ENCODE measurements at places on chromosomes 2 and 18.

- DNase-seq = no peak
These were observed 59.9 kb upstream of the LRATD1 start for GRCh38 chr2:14572633-14573032.

DNA sequence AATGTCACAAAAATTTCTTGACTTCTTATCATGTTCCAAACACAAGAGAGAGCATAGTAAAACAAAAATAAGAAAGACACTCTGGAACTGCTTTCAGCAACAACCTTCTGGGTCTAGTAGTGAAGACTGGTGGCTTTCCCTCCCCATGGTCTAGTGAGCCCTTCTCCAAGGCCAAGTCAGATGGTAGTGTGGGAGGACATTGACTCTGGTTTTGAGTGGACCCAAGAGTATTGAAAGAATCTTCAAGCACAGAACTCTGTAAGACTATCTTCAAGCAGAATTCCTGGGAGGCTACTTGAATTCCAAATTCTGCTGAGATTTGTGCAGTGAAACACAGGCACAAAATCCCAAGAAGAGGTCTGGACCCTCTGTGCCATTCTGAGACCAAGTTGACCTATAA is 21.1 kb downstream of the ANTXR1 start:
- no peak for DNase-seq

GRCh38 chr2:119706221-119706620 is 27.2 kb downstream of the TMEM177 start:
- no peak for DNase-seq

DNA sequence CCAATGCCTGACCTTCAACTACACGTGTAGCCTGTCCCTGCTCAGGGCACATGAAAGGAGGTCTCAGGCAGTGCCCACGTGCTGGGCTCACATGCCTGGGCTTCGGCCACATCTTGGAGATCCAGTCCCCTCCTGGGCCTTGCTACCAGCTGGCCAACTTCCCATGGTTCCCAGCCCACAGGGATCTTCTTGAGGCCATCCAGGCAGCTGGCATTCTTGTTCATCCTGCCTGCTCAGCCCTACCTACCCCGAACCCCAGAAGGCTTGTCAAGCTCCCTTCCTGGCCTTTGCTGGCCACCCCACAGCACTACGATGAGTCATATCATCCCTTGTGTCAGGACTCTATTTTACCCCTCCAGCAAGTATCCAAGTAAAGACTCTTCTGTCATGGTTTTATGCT is 97.1 kb downstream of the ZBTB7C start:
- DNase-seq = no peak

- DNase-seq = no peak
These were observed 50.0 kb downstream of the TMEM163 start for GRCh38 chr2:134668821-134669220.

DNA sequence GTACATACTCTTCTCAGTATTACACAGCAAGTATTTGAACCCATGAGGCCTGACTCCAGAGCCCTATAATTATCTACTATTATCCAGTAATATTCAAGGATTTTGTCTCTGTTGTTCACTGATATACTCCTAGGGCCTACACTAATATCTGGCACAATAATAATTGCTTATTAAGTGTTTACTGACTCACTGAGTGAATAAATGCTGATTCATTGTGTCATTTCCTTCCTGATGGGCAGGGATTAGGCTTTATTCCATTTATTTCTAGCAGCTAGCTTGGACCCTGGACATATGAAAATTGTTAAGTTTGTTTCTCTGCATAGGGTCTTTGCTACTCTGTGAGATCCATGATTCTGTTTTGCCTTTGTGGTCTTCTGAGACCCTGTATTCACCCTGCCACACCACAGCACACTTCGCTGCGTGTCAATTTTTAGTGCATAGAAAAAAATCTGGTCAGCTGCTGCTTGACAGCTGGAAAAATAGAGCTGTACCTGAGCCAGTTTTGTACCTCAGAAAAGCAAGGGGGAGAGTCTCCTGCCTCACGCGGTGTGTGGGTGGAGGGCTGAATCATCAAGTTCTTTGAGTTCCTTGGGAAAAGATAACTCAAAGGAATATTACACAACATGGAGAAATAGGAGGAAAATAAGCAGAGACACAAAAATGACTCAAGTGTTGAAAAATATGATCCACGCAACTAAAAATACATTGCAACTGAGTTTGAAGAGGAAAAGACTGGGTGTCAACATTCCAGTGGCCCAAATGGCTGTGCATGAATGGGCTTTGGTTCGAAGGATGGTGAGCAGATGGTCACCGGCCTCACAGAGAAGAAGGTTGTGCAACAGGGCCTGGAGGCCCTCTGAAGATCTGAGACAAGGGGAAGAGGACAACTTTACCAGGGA is 18.9 kb upstream of the DPP4 start:
- DNase-seq = no peak

DNA sequence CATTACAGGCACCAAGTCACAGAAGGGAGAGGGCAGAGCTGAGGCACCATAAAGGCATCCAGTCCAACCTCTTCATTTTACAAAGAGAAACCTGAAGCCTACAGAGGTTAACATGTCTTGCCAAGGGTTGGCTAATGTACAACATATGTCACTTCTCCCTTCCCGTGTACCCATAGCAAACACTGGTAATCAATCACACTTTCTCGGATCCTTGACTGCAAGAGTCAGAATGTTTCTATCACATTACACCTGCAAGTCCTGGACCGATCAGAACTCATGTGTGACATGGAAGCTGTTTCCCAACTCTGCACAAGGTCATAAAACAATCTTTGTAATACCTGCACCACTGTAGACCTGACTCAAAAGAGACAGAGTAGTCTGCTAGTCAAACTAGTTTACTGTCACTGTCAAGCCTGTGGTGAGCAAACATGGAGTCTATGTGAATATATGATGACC is 6.0 kb downstream of the ANKRD44 start:
- no peak for DNase-seq

DNA sequence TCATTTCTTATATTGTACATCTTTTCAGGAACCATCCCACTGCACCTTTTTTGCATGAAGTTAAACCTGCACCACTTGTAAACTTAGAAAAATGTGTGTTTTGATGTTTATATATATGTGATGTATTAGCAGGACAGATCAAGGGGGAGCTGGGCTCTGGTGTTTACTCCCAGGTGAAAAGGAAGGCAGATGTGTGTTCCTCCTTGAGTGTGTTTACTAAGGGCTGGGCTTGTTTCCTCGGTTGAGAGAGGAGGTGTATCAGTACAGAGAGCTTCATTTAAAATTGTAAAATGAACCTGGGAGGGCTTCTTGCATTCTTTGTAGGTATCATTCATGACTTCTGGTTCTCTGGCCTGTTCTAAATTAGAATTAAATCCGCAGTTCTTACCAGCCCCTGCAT is 14.8 kb downstream of the LPIN1 start:
- no peak for DNase-seq

DNA sequence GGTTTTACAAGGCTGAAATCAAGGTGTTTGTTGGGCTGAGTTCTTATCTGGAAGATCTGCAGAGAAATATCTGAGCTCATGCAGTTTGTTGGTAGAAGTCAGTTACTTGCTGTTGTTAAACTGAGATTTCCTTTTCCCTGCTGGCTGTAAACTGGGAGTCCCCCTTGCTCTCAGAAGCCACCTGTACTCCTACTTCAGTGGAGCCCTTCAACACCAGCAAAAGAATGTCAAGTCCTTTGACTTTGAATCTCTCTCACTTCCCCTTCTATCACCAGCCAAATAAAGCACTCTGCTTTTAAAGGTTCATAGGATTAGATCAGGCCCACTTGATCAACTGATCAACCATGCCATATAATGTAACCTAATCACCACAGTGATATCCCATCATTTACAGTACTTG is 252.2 kb upstream of the CDH7 start:
- no peak for DNase-seq

DNA sequence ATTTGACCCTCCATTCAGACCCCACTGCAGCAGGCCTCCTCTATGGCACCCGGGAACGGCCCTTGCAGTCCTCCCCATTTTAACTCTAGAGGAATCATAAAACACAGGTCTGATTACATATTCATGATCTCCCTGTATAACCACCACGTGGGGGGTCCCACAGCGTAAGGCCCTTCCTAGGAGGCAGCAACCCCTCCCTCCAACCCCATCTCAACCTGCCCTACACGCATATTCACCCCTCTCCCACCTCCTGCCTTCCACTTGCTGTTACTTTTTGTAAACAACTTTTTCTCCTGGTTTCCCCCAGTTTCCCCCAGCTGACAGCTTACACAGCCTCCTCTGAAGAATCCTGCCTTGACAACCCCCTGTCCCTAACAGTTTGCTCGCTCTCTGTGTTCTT is 85.1 kb upstream of the FOXI3 start:
- DNase-seq = no peak

GRCh38 chr2:3638456-3638810 is 19.6 kb upstream of the ALLC start:
- no peak for DNase-seq

DNA sequence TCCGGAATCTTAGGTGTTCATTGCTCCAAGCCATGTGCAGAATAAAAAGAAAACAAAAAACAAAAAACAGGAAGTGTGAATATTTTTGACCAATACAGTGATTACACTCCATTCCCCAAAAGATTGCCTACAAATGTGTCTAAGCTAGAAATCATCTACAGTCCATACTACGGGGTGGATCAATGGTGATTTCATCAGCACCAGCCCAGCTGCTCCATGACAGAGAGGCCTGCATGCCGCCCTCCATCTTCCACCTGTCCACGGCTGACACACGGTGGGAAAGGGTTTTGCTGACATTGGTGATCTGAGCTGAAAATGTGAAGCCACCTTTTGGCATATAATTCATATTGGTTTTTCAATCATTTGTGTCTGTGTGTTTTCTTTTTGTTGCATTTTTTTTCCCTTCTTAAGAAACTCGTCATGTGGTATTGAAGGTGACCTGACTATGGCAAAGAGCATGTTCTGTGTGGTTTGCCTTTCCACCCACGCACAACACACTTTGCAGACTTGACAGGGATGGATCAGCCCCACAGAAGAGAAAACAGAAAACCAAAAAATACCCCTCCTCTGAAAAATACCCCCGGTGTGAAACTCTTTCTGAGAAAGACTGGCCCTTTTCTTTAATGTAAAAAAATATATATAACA is 533.1 kb downstream of the RNF144A start:
- no peak for DNase-seq

GRCh38 chr2:236687296-236687965 is 117.8 kb downstream of the ACKR3 start:
- no peak for DNase-seq

DNA sequence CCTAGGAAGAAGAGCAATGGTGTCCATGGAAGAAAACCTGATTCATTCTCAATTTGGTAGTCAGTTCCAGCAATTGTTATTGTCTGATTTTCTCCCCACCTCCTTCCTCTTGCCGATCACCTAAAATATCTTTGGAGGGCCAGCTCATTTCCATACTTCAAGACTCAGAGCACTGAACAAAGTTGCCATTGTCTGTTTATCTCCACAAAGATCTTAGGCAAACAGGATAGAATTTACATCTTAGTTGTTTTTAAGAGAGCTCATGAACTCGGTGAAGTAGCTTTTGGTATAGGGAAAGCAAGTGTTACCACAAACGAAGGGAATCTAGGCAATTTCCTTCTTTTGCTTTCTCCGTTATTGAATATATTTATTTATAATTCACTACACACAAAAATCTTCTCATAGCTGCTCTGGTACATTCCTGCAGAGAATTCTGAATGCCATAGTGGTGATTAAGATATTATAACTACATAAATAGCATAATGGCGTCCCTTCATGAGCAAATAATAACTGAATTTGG is 41.5 kb upstream of the CHST9 start:
- DNase-seq = no peak

DNA sequence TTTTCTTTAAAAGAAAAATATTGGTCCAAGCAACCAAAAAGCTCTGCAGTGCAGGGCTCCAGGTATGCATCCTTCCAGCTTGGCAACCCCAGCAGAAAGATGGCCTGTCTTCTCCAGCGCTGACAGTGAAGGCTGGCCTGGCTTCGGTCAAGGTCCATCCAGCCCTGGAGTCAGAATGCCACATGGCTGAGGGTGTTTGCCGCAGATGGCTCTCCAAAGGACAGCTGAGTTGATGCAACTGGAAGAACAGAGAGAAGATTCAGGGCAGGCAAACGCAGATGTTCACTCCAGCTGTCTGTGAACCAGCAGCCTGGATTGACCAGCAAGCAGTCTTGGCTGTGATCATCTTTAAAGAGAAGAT is 51.4 kb downstream of the MARCO start:
- no peak for DNase-seq

- no peak for DNase-seq
These were observed 505.4 kb upstream of the DDX18 start for GRCh38 chr2:117308861-117309770.

GRCh38 chr2:132780651-132781050 is 110.6 kb upstream of the LYPD1 start:
- no peak for DNase-seq

DNA sequence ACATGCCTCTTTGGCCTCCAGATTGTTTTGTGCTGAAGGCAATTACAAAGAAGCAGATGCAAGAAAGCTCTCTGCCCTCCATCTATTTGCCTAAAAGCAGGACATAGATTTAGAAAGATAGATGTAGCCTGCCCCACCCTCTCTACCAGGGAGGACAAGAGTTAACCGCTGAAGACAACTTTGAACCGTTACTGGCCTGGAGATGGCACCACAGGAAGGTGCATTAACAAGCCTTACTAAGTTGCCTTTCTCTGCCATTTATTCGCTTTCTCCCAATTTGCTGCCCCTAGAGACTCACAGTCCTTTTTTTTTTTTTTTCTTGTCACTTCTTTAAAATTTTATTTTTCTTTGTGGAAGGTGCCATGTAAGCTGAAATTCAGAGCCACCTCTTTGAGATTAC is 28.8 kb upstream of the RMDN2 start:
- DNase-seq = no peak

GRCh38 chr2:88176352-88176984 is 6.3 kb downstream of the THNSL2 start:
- DNase-seq = no peak

GRCh38 chr2:240472078-240472790 is 36.8 kb downstream of the GPC1 start:
- no peak for DNase-seq

DNA sequence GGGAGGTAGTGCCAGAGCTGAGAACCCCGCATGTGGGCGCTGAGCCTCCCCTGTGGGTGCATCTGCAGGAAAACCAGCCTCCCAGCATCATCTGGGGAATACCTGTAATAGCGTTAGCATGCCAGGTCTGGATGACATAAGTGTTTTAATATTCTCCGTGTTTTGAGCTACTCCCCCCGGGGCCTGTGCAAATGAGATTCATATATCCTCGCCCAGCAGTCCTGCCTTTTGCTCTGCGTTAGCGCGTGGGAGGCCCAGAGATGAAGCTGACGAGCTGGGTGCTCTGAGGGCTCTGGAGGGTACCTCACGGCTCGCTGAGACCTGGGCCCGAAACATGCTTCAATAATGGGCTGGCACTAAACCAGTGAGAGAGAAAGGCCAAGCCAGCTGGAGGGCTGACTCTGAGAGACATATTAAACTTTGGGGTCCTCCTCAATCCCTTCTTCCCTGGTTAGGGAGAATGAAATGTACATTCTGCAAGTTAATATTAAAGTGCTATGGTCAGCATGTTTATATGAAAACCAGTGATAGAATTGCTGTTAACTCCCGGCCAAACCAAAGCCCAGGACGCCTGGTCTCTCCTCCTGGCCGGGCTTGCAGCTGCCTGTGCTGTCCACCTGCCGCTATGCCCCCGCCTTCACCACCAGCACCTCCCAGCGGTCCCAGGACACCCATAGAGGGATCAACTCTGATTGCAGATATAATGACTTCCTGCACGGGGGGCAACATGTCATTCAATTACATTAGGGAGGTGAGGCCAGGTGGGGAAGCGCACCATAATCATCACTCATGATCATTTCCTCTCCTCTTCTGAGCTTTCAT is 77.0 kb downstream of the EDAR start:
- no peak for DNase-seq

GRCh38 chr2:96145848-96146152 is 560 bp upstream of the DUSP2 start:
- no peak for DNase-seq
